ENCODE measurements at places on chromosomes 2 and 18. TPM values are rescaled to one million over a fixed set of nuclear protein-coding genes. Genes with fewer than 3 reads are reported as not detected.

Gene IFT172
- total RNA-seq = 40.4 TPM

Gene PROC
- not detected for total RNA-seq

Gene CPS1
- 3.9 TPM for total RNA-seq

DNA sequence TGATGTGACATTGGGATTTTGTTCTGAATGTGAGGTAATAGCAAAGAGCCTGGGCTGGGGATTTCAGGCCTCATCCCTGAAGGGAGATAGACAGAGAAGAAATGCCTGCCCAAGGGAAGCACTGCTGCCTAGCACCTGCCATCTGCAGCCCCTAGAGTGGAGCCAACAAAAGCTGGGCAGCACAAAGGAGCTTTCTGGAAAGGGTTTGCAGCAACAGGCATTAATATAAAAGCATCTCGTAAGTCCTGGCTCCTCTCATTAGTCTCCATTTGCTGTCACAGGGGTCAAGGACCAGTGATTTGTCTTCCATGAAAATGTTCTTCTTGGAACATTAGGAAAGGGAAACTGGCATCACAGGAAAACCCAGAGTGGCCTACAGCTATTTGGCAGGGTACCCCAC, 157.2 kb upstream of the SLC14A2 start:
- no peak for DNase-seq

GRCh38 chr2:33498291-33498956, 22.0 kb downstream of the RASGRP3 start:
- no peak for DNase-seq

DNA sequence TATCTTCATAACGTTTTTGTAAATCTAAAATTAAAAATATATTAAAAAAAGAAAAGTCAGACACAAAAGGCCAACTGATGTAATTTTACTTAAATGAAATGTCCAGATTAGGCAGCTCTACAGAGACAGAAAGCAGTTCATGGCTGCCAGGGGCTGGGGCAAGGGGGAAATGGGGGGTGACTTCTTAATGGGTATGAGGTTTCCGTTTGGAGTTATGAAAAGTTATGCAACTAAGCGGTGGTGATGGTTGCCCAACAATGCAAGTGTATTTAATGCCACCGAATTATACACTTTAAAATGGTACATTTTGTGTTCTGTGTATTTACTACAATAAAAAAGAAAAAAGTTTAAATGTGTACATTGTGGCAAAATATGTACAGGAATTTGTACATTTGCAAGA, 70.2 kb upstream of the TEX51 start:
- DNase-seq = no peak

- DNase-seq = no peak
Observed at GRCh38 chr2:97834610-97835009, 121.2 kb downstream of the ZAP70 start.

DNA sequence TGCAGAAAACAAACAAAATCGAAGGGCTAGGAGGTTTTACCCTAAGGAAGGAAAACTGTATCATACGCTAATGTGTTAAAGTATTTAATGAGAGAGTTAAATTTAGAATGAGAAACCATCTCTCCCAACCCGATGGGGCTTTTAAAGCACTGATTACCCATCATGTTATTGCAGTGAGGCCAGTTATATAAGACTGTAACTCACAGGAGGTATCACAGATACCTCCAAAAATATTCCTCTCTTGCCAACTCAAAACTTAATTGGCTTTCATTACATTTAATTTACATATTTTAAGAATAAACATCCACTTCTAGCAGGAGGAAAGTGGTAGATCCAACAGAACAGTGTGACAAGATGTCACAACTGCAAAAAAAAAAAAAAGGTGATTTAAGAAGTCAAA, 56.3 kb downstream of the RPL31 start:
- no peak for DNase-seq

All from ureter (tissue), 1 donor.